ENCODE measurements at places on chromosomes 5 and 9.

GRCh38 chr5:174425271-174425963 lies 299.0 kb upstream of the MSX2 start:
- DNase-seq = no peak
- no peak overlapping the region for H3K4me3 ChIP-seq
- no peaks in the 10 kb centered on the region for H3K4me1 ChIP-seq

DNA sequence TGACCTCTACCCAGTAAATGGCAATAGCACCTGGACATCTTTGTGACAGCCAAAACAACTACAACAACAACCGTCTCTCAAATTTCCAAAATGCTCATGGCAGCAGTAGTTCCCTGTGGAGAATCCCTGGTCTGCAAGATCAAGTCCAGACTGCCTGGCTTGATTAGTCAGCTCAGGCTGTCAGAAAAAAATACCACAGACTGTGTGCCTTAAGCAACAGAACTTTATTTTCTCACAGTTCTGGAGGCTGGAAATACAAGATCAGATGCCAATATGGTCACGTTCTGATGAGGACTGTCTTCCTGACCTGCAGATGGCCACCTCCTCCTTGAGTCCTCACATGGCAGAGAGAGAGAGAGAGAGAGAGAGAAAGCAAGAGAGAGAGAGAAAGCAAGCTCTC lies 52.3 kb upstream of the MOCS2 start:
- peaks cover 7% of the 10 kb centered on the region for H3K27me3 ChIP-seq
- DNase-seq = no peak
- H3K27ac ChIP-seq = no peak overlapping the region
- no peaks in the 10 kb centered on the region for H3K4me1 ChIP-seq
- H3K4me3 ChIP-seq = no peak overlapping the region

- H3K27me3 ChIP-seq = peaks cover 1% of the 10 kb centered on the region
- no peaks in the 10 kb centered on the region for H3K4me1 ChIP-seq
- no peak overlapping the region for H3K4me3 ChIP-seq
- no peak for DNase-seq
Observed at GRCh38 chr5:149885513-149885912, 59.1 kb downstream of the PDE6A start.

- DNase-seq = no peak
- no peak overlapping the region for H3K27ac ChIP-seq
- no peaks in the 10 kb centered on the region for H3K4me1 ChIP-seq
- H3K27me3 ChIP-seq = peaks cover 5% of the 10 kb centered on the region
- no peaks in the 10 kb centered on the region for H3K36me3 ChIP-seq
Observed at GRCh38 chr5:83554133-83554532, 82.6 kb downstream of the VCAN start.

- H3K4me1 ChIP-seq = no peaks in the 10 kb centered on the region
- no peak for DNase-seq
- no peak overlapping the region for H3K27ac ChIP-seq
- no peak overlapping the region for H3K4me3 ChIP-seq
- no peaks in the 10 kb centered on the region for H3K27me3 ChIP-seq
Observed at GRCh38 chr5:6941631-6942030, 228.4 kb downstream of the TENT4A start.

- no peaks in the 10 kb centered on the region for H3K36me3 ChIP-seq
- peak; percentile 69 for DNase-seq
- peaks cover 8% of the 10 kb centered on the region for H3K4me1 ChIP-seq
- no peak overlapping the region for H3K27ac ChIP-seq
- peaks cover 31% of the 10 kb centered on the region for H3K27me3 ChIP-seq
- H3K4me3 ChIP-seq = no peak overlapping the region
Observed at GRCh38 chr5:96595300-96596090, 66.7 kb upstream of the CAST start.

- no peaks in the 10 kb centered on the region for H3K4me1 ChIP-seq
- H3K4me3 ChIP-seq = no peak overlapping the region
- no peaks in the 10 kb centered on the region for H3K27me3 ChIP-seq
Observed at GRCh38 chr9:16414451-16414850, 456.0 kb downstream of the BNC2 start.

- no peaks in the 10 kb centered on the region for H3K36me3 ChIP-seq
- H3K4me1 ChIP-seq = no peaks in the 10 kb centered on the region
- H3K4me3 ChIP-seq = no peak overlapping the region
- DNase-seq = no peak
- H3K27ac ChIP-seq = no peak overlapping the region
Observed at GRCh38 chr5:169223595-169223953, 77.4 kb downstream of the SLIT3 start.

- H3K36me3 ChIP-seq = no peaks in the 10 kb centered on the region
- DNase-seq = no peak
- H3K27me3 ChIP-seq = no peaks in the 10 kb centered on the region
- no peak overlapping the region for H3K27ac ChIP-seq
- H3K4me3 ChIP-seq = no peak overlapping the region
- H3K4me1 ChIP-seq = no peaks in the 10 kb centered on the region
Observed at GRCh38 chr5:108084105-108084504, 297.8 kb downstream of the FBXL17 start.

GRCh38 chr5:39447968-39448367 lies 23.2 kb upstream of the DAB2 start:
- H3K27me3 ChIP-seq = no peaks in the 10 kb centered on the region
- H3K27ac ChIP-seq = no peak overlapping the region

- H3K27me3 ChIP-seq = no peaks in the 10 kb centered on the region
- peak; percentile 96 for DNase-seq
- H3K4me1 ChIP-seq = peaks cover 51% of the 10 kb centered on the region
- H3K36me3 ChIP-seq = peaks cover 16% of the 10 kb centered on the region
- peak within 1 kb of the TSS; percentile 97 for H3K27ac ChIP-seq
- peak within 1 kb of the TSS; percentile 99 for H3K4me3 ChIP-seq
Observed at GRCh38 chr9:15306757-15307522, at the start of gene TTC39B. TSS of gene TTC39B (minus strand) at chr9:15307216. CDS start at chr9:15307125, 91 bp downstream.

GRCh38 chr5:121408778-121409177 lies 442.9 kb upstream of the FTMT start:
- no peak for DNase-seq
- no peaks in the 10 kb centered on the region for H3K27me3 ChIP-seq
- H3K4me1 ChIP-seq = no peaks in the 10 kb centered on the region
- no peaks in the 10 kb centered on the region for H3K36me3 ChIP-seq

DNA sequence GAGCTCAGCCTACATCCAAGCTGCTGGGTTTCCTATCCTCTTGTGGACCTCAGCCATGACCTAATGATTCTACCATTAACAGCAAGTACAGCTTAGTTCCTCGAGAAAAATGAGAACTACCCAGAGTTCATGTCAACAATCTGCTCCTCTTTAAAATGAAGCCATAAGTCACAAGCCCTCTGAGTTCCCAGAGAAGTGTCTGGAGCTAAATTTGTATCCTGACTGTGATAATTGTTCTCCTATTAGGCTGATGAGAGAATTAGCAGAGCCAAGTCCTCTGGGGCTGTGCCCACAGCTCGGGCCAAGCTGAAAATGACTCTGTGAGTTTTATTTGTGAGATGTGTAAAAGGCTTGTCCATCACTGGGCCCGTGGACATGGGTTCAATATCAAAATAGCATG lies 145.1 kb upstream of the SMIM23 start:
- no peaks in the 10 kb centered on the region for H3K4me1 ChIP-seq
- H3K4me3 ChIP-seq = no peak overlapping the region
- DNase-seq = no peak
- no peaks in the 10 kb centered on the region for H3K27me3 ChIP-seq
- H3K36me3 ChIP-seq = no peaks in the 10 kb centered on the region
- H3K27ac ChIP-seq = no peak overlapping the region

GRCh38 chr5:174401793-174402192 lies 322.6 kb upstream of the MSX2 start:
- H3K27ac ChIP-seq = no peak overlapping the region
- no peaks in the 10 kb centered on the region for H3K36me3 ChIP-seq
- H3K4me1 ChIP-seq = no peaks in the 10 kb centered on the region
- no peak overlapping the region for H3K4me3 ChIP-seq
- no peaks in the 10 kb centered on the region for H3K27me3 ChIP-seq

DNA sequence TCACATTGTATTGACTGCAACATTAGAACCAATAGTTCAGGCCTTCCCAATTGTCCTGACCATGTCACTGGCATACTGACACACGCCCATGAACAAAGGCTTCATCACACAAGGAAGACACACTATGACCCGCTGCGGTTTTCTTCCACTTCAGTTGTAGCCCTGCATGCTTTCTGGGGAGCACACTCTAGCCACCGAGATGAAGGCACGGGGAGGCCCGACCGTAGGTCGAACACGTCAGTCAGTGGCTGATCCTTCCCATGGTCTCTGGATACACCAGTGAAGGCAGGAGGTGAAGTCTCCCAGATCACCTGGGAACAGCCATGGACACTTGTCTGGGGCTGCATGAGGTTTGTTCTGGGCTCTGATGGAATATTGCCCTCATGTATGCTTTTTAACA lies 224.7 kb downstream of the FSTL4 start:
- H3K36me3 ChIP-seq = no peaks in the 10 kb centered on the region
- DNase-seq = no peak
- no peak overlapping the region for H3K27ac ChIP-seq
- no peaks in the 10 kb centered on the region for H3K4me1 ChIP-seq

DNA sequence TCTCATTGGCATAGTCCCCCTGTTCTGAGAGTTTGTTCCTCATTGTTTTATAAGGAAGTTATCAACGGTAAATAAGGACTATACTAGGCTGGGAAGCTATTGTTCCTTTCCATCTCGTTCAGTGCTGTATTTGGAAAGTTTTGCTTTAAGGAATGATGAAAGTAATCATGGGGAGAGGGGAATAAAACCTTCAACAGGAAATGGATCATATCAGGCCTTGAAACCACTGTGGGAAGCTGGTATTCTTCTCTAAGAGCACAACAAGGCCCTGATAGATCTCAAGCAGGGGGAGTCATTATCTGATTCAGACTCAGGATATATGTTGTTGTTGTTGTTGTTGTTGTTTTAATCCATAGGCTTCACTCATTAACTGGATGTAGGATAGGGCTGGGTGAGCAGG lies 474.5 kb downstream of the ENC1 start:
- H3K27ac ChIP-seq = no peak overlapping the region
- no peaks in the 10 kb centered on the region for H3K36me3 ChIP-seq
- H3K4me3 ChIP-seq = no peak overlapping the region
- no peaks in the 10 kb centered on the region for H3K4me1 ChIP-seq
- no peak for DNase-seq

DNA sequence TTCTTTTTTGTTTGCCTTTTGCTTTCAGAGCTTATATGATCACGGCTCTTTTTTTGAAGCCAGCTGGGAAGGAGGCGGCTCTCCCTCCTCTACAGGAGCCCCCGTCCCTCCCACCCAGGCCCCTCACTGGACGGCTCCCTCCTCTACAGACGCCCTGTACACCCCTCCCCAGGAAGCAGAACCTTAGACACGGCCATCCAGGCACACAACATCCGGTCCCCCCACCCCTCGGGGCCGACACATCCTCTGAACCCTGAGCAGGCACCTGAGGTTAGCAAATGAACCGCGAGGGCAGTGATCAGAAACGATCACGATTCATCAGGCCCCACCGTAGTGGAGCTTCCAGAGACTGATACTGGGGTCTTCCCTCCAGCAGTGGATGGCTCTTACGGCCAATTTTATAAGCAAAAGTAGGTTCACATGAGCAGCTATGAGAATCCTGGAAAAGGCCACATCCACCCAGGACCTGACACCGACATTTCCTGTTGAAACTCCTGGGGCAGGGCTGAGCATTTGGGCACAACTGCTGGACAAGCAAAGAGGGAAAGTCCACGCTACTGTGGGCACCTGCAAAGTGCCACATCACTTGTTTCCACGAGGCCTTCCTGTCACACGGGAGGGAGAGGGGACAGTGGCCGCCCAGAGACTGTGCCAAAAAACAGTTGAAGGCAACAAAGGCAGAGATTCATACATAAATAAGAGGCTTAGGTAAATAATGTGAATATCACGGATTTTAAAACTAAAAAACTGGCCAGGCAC lies 78.9 kb downstream of the SEMA4D start:
- peak overlapping the region; percentile 86 for H3K27ac ChIP-seq
- H3K4me1 ChIP-seq = peaks cover 82% of the 10 kb centered on the region
- peak; percentile 92 for DNase-seq
- peak overlapping the region; percentile 93 for H3K4me3 ChIP-seq
- H3K36me3 ChIP-seq = peaks cover 69% of the 10 kb centered on the region
- H3K27me3 ChIP-seq = no peaks in the 10 kb centered on the region

GRCh38 chr9:5563417-5563815 lies 53.1 kb downstream of the PDCD1LG2 start:
- H3K27me3 ChIP-seq = no peaks in the 10 kb centered on the region
- no peak for DNase-seq

GRCh38 chr9:30711591-30711990 lies 1672.9 kb upstream of the ACO1 start:
- DNase-seq = no peak
- no peaks in the 10 kb centered on the region for H3K36me3 ChIP-seq
- no peak overlapping the region for H3K4me3 ChIP-seq
- no peak overlapping the region for H3K27ac ChIP-seq

DNA sequence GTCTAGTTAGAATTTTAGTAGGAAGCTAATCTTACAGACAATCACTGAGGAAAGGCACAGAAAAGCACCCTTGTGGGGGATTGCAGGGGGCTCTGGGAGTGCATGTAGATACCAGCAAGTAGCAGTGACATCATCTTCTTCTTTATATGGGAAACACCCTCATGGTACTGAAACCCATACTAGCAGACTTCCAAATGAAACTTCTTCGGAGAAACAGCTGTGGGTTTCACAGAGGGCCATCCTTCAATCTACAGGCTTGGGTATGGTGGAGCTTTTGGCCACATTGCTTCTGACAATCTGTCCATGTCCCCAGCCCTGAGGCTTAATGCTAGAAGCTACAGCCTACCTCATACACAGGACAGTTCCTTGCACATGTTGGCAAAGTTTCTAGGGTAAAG lies 165.2 kb upstream of the NFIB start:
- H3K27me3 ChIP-seq = peaks cover 4% of the 10 kb centered on the region
- H3K4me1 ChIP-seq = no peaks in the 10 kb centered on the region
- H3K36me3 ChIP-seq = no peaks in the 10 kb centered on the region
- H3K4me3 ChIP-seq = no peak overlapping the region

DNA sequence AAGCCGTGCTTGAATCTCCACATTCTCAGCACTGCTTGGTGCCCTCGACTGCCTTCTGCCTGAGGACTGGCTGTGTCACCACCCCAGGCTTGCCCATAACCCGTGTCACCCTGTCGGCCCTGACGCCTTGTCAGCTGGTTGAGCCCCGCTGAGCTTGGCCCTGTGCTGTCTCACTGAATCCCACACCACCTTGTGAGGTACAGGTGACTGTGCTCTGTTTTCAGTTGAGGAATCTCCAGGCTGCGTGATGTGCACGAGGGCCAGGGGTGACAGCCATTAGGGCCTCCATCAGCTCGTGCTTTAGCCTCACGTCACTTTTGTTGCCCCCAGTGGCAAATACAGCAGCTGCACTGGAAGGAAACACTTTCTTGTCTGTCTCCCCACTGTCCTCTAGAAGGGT lies 90.7 kb downstream of the CACNA1B start:
- no peaks in the 10 kb centered on the region for H3K27me3 ChIP-seq
- no peak overlapping the region for H3K27ac ChIP-seq
- DNase-seq = no peak
- no peaks in the 10 kb centered on the region for H3K4me1 ChIP-seq
- H3K36me3 ChIP-seq = no peaks in the 10 kb centered on the region
- no peak overlapping the region for H3K4me3 ChIP-seq

DNA sequence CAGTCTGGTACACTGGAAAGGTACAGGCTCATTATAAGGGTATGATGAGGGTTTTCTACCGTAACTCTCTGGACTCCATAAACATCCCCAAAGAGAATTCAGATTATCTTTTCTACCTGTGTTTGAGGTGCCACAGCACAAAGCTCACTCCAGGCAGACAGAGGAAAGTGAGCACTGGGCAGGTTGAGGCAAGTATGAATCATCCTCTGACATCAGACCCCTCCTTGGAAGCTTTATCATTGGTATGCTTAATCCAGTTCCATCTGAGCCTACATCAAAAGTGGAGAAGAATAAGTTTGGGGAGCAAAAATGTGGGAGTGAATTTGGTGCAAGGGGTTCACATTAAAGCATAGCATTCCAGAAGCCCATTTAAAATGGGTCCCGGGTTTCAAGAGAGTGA lies 21.7 kb downstream of the C9orf152 start:
- H3K27me3 ChIP-seq = peaks cover 5% of the 10 kb centered on the region
- no peak overlapping the region for H3K4me3 ChIP-seq
- no peak overlapping the region for H3K27ac ChIP-seq
- no peak for DNase-seq
- H3K4me1 ChIP-seq = peaks cover 11% of the 10 kb centered on the region
- no peaks in the 10 kb centered on the region for H3K36me3 ChIP-seq

Data from activated CD4-positive, alpha-beta T cell treated with anti-CD3 and anti-CD28 coated beads, Interleukin-2, amount 10 ng/mL, durations not matched to agents 24 days and 14 days (primary cell).